CD4-positive, alpha-beta T cell (primary cell): ENCODE measurements at places on chromosomes 5 and 9. TPM values are rescaled to one million over a fixed set of nuclear protein-coding genes. Genes with fewer than 3 reads are reported as not detected.
A peak's percentile ranks its signal among the peaks of the same experiment; 100 is the strongest.

SPAG8 gene
- 0.81 TPM for total RNA-seq

KCNN2 gene
- not detected for total RNA-seq

SPATA24 gene
- 3.0 TPM for total RNA-seq

MAST4 gene
- total RNA-seq, result 21.6 TPM

AOPEP gene
- total RNA-seq, result 7.0 TPM

DNA sequence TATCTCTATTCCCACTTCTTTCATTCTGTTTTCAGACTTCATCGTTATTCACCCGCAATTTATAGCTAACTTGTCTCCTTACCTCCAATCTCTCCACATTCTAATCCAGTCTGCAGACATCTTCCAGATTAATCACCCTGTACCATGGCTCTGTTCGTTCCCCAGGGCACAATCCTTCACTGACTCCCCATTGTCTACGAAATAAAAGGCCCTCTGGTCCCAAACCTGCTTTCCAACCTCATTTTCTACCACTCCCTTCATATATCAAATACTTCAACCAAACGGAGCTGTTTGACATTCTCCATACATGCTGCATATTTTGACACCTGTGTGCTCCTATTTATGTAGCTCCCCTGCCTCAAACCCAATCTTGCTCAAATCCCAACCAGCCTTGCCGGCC lies 1720.6 kb upstream of the WWC1 start:
- no peak for DNase-seq

DNA sequence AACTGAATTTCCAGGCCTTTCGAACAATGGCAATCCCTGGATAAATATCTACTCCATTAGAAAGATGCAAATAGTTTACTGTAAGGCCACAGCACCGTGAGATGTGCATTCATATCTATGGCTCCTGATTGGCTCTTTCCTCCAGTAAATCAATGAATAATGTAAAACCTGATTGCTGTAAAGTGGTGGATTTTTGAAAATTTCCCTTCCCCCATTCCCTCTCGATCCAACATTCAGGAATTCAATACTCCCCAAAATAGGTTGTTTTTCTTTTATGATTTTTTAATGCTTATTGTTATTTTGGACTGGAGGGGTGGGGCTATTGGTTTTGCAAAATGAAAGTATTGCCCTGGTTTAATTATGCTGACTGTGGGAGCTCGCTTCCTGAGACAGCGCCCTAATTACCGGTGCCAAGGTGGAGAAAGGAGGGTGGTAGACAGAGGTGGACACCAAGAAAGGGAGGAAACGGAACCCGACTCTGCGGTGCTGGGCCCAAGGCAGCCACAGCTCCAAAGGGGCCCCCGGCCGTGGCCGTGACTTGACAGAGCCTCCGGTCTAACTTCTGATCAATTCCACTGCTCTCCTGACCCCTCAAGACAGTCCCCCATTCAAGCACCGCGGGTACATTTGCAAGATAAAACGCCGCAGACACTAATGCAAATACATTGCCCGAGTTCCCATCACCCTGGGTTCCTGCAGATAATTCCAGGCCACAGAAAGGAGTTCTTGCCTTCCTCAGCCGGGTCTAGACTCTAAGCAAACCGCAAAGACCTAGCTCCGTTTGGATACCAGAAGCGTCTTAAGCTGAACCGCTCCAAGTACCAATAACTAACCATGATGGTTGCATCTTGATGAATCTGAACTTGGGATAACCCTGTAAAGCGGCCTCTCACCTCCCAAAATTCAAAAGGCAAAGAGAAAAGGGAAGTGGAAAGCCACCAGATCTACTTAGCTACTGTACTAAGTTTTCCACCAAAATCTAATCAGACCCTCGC lies 211.2 kb downstream of the MEF2C start:
- DNase-seq, result no peak

GRCh38 chr9:123373447-123373923 lies 17.5 kb downstream of the CRB2 start:
- no peak for DNase-seq

- no peak for DNase-seq
Measured at GRCh38 chr9:97388721-97389238, 23.1 kb upstream of the TDRD7 start.

- DNase-seq, result no peak
Measured at GRCh38 chr9:134681061-134681661, 39.6 kb downstream of the COL5A1 start.

DNA sequence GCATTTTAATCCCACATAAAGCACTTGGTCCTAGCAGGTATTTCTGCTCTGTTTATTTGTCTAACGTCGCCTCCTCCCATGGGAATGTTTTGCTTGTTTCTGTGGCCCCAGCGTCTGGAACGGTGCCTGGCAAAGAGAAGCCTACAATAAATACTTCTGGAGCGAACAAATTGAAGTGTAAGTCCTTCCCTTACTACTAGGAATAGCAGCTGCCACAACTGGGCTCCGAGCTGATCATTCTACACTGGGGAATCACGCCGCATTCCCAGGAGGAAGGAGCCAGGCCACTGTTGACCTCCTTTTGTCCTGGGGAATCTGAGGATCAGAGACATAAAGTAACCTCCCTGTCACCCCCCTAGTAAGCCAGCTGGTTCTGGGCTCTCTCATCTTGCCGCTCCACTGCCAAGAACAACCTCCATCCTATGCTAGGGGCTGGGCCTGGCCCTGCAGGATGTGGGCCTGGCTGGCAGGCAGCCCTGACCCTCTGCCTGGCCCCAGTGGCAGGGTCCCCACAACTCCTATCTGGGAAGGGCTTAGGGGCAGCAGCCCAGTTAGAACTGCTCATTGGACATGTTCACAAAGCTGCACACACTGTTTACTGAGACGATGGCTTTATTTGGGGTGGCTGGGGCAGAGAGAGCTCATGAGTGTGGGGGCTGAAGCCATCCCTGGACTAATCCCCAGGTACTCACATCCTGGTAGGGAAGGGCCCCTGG lies 82.8 kb downstream of the GTF3C4 start:
- DNase-seq, result no peak

DNA sequence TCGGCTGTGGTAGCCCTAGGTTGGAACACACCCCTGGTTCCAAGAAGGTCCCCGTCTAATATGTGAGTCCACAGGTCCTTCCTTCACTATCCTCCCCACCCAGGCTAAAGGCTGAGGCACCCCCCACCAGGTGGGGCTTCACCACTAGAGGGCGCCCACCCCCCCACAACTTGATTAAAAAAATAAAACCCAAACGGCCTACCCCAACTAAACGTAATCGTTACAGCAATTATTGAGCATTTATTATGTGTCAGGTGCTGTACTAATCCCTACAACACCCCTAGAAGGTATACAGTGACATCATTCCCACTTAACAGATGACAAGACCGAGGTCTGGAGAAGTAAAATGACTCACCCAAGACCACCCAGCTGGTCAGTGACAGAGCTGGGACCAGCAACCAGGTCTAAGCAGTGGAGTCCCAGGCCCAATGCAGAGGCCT lies 65.0 kb downstream of the FGF18 start:
- DNase-seq, result peak; percentile 37
